ENCODE measurements at places on chromosomes 1 and 21. TPM values are rescaled to one million over a fixed set of nuclear protein-coding genes. Genes with fewer than 3 reads are reported as not detected.

DNA sequence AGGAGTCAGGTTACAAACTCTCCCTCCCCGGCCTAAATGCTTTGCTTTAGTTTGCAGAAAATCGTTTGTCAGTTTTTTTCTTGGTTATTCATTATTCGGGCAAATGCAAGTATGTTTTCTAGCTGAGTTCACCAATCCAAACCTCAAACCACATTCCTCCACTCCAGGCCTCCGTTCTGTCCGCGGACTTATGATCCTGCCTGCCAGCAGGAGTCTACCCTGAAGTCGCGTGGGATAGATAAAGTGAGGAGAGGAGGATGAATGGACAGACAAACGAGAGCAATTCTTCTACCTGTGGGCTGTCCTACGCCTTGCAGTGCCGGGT lies 1.3 kb downstream of the ADAMTS1 start:
- no peak for DNase-seq

GRCh38 chr1:248841702-248842395 lies 3.8 kb downstream of the ZNF672 start:
- no peak for DNase-seq

- DNase-seq: no peak
Observed at GRCh38 chr21:32425628-32426027, 13.1 kb downstream of the EVA1C start.

DNA sequence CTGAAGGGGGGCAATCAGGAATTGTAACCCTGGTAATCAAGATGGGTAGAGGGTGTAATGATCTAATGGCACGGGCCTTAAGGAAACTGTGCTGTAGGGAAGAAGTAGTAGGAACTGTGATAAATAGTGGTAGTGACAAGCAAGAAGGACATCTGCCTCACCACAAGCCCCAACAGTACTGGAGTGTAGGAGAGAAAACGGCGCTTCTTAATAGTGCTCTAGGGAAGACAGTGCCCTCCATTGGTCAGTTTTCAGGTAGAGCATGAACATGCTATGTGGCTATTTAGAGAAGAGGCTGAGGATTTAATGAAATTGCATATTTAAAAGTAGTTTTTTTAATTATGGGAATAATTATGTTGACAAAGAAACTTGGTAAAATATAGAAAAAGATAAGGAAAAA lies 32.2 kb downstream of the SLC30A7 start:
- no peak for DNase-seq

- DNase-seq: no peak
Observed at GRCh38 chr21:42199868-42200463, 19.0 kb upstream of the ABCG1 start.

DNA sequence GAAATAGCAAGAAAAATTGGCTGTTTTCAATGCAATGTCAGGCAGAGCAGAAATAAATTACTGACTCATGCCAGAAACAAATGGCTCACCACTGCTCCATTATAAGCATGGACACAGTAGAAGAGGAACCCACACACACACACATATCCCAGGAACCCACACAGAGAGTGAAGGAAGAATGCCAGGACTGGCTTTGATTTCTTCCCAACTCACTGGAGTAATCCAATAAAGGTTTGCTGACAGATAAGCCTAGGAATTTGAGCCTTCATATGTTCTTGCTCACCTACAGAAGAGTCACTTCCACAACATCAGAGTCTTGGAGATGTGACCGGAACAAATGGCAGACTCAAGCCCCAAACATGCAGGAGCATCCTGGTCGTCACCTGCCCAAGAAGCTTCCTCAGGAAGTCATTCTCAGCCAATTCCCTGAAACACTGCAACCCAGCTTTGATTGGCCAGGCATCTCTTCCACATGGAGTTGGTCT lies 2.2 kb downstream of the SH3BP5L start:
- no peak for DNase-seq

- DNase-seq: no peak
Observed at GRCh38 chr1:212686591-212686990, 13.0 kb downstream of the BATF3 start.

- no peak for DNase-seq
Observed at GRCh38 chr21:42750737-42751530, 97.5 kb downstream of the PDE9A start.

The SUSD4 gene
- total RNA-seq: 26.7 TPM

The CCDC17 gene
- total RNA-seq: 3.8 TPM

The ADAMTSL4 gene
- total RNA-seq: 9.7 TPM
